ENCODE measurements at places on chromosomes 3 and 15.

- H3K36me3 ChIP-seq, result peaks cover 42% of the 10 kb centered on the region
- DNase-seq, result no peak
- H3K4me3 ChIP-seq, result no peak overlapping the region
- peak overlapping the region; percentile 26 for H3K27ac ChIP-seq
- peaks cover 22% of the 10 kb centered on the region for H3K4me1 ChIP-seq
Measured at GRCh38 chr3:196793246-196793645, 53.6 kb downstream of the PAK2 start.

GRCh38 chr3:154898916-154899315, 181.2 kb upstream of the MME start:
- no peaks in the 10 kb centered on the region for H3K4me1 ChIP-seq
- H3K27ac ChIP-seq, result no peak overlapping the region
- DNase-seq, result no peak

DNA sequence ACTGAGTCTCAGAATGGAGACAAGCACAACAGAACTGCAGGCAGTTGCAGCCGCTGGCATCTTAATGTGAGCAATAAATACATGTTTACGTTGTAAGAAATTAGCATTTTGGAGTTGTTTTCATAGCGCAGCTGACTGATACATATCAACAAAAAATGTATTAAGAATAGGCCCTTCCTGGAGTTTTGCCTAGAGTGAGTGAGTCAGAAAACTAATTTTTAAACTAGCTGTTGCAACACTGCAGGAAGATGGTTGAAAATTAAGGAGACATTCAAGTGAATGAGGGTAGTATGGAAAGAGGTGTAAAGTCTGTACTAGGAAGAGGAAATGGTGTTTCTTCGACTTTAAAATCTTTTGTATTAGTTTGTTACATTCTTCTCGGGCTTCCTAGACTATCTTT, 39.6 kb upstream of the TIMP4 start:
- no peak overlapping the region for H3K4me3 ChIP-seq
- H3K27ac ChIP-seq, result peak overlapping the region; percentile 22
- H3K4me1 ChIP-seq, result peaks cover 35% of the 10 kb centered on the region

- H3K4me3 ChIP-seq, result no peak overlapping the region
- no peaks in the 10 kb centered on the region for H3K36me3 ChIP-seq
- H3K4me1 ChIP-seq, result no peaks in the 10 kb centered on the region
- H3K27ac ChIP-seq, result no peak overlapping the region
Measured at GRCh38 chr3:86938416-86939105, 52.4 kb downstream of the VGLL3 start.

GRCh38 chr3:54986294-54986693, 58.4 kb upstream of the LRTM1 start:
- no peak for DNase-seq
- H3K27ac ChIP-seq, result no peak overlapping the region
- H3K4me3 ChIP-seq, result no peak overlapping the region
- no peaks in the 10 kb centered on the region for H3K36me3 ChIP-seq
- no peaks in the 10 kb centered on the region for H3K27me3 ChIP-seq

- H3K4me1 ChIP-seq, result peaks cover 46% of the 10 kb centered on the region
- H3K27me3 ChIP-seq, result no peaks in the 10 kb centered on the region
- DNase-seq, result no peak
- H3K36me3 ChIP-seq, result no peaks in the 10 kb centered on the region
Measured at GRCh38 chr15:99441444-99441800, 124.4 kb upstream of the MEF2A start.

DNA sequence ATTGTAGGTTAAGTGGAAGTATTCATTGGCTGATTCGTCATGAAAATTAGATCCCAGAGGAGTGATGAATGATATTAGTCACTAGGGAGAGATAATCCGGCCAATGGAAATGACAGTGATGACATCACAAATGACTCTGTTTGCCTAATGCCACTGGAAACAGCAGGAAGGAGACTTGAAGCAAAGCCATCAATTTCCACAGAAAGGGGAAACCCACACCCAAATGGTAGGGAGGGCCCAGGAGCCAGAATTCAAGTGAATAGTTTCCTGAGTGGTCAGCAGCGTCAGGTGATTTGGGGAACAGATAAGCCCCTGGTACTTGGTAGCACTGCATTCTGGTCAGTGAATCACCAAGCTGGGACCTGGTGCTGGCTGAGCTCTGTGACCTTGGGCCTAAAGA, 3.3 kb upstream of the ADAMTS9 start:
- peaks cover 22% of the 10 kb centered on the region for H3K27me3 ChIP-seq
- no peak for DNase-seq
- no peak overlapping the region for H3K27ac ChIP-seq

GRCh38 chr3:190092250-190092649, 28.4 kb downstream of the P3H2 start:
- no peaks in the 10 kb centered on the region for H3K36me3 ChIP-seq
- H3K27me3 ChIP-seq, result no peaks in the 10 kb centered on the region
- no peak for DNase-seq
- H3K4me3 ChIP-seq, result no peak overlapping the region

DNA sequence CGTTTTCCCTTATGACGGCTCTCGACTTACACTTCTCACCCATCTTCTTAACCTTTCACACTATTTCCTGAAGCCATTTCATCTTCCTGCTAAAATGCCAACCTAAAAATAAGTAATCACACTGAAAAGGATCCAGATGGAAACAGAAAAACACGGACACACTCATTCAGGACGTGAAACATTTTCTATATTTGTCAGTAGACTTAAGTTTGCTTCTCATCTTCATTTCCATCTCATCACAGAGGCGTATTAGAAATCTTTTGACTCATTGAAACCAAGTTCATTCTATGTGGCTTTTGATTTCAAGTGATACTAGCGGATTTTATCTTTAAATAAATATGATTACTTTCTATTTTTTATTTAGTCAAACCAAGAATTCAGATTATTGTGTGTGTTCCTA, 27.4 kb upstream of the DLG1 start:
- H3K4me3 ChIP-seq, result no peak overlapping the region
- peaks cover 19% of the 10 kb centered on the region for H3K27me3 ChIP-seq
- no peaks in the 10 kb centered on the region for H3K4me1 ChIP-seq
- DNase-seq, result no peak
- peaks cover 2% of the 10 kb centered on the region for H3K36me3 ChIP-seq

DNA sequence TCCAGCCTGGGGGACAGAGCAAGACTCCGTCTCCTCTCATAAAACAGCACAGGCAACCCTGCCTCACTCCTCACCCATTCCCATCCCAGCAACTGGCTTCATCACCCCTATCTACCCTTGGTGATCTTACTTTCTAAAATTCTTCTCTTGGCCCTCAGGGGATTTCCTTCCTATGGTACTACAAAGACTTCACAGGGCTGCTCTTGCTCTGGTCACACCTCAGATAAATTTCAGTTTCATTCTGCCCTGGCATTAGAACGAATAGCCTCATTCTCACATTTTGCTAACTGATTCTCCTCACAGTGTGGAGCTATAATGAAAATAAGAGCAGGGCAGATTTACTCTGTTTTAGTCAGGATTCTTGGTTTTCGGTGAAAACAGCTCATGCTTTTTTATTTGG, 22.1 kb upstream of the CRBN start:
- H3K4me3 ChIP-seq, result no peak overlapping the region
- H3K27ac ChIP-seq, result no peak overlapping the region
- no peaks in the 10 kb centered on the region for H3K27me3 ChIP-seq
- peaks cover 4% of the 10 kb centered on the region for H3K4me1 ChIP-seq

DNA sequence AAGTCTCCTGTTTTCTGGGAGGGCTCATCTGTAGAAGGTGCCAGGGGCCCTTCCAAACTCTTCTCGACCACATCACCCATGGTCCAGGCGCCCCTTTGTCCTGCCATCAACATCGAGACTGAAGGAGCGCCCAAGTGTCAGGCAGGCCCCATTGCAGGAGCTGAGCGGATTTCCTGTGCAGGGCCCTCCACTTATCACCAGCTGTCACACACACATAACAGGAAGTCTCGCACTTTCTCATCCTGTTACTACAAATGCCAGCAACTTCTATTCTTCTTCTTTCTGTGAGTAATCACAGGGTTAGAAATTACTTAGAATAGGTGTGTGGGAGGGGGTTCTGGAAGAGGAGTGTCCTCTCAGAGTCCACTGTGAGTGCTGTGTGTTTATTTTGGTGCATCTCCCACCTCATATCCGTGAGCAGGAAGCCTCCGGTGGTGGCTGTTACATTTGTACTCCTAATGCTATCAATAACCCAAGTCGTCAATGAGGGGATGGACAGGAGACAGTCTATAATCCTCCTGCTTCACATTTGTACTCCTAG, at the start of gene KLHL6:
Gene KLHL6, minus strand, starts transcription at position 166 of the 541 bp plus-strand sequence. Its CDS starts 53 bp downstream, at position 113.
- H3K27me3 ChIP-seq, result no peaks in the 10 kb centered on the region
- H3K4me3 ChIP-seq, result peak within 1 kb of the TSS; percentile 94
- H3K27ac ChIP-seq, result peak within 1 kb of the TSS; percentile 100
